ENCODE measurements at places on chromosomes 2 and 18. TPM values are rescaled to one million over a fixed set of nuclear protein-coding genes. Genes with fewer than 3 reads are reported as not detected.

Gene PLCD4
- total RNA-seq: 0.29 TPM

Gene ERMN
- not detected for total RNA-seq

Gene RAD51AP2
- total RNA-seq: not detected

Gene CLASP1
- 17.8 TPM for total RNA-seq

Gene PPP4R3B
- 24.9 TPM for total RNA-seq

Gene SMCHD1
- total RNA-seq: 14.3 TPM

Gene TRABD2A
- total RNA-seq: 12.1 TPM

Gene KCNF1
- total RNA-seq: 47.2 TPM

Gene SPATA3
- total RNA-seq: not detected

Gene CFAP53
- 0.30 TPM for total RNA-seq

Gene HOXD9
- total RNA-seq: 1.8 TPM

Gene CHRNG
- not detected for total RNA-seq

Gene GALNT1
- total RNA-seq: 68.3 TPM
